Activated gamma-delta T cell treated with Interleukin-2 at 50 U/mL for 16 hours (primary cell): ENCODE measurements at places on chromosomes 12 and 14.
A peak's percentile ranks its signal among the peaks of the same experiment; 100 is the strongest.

DNA sequence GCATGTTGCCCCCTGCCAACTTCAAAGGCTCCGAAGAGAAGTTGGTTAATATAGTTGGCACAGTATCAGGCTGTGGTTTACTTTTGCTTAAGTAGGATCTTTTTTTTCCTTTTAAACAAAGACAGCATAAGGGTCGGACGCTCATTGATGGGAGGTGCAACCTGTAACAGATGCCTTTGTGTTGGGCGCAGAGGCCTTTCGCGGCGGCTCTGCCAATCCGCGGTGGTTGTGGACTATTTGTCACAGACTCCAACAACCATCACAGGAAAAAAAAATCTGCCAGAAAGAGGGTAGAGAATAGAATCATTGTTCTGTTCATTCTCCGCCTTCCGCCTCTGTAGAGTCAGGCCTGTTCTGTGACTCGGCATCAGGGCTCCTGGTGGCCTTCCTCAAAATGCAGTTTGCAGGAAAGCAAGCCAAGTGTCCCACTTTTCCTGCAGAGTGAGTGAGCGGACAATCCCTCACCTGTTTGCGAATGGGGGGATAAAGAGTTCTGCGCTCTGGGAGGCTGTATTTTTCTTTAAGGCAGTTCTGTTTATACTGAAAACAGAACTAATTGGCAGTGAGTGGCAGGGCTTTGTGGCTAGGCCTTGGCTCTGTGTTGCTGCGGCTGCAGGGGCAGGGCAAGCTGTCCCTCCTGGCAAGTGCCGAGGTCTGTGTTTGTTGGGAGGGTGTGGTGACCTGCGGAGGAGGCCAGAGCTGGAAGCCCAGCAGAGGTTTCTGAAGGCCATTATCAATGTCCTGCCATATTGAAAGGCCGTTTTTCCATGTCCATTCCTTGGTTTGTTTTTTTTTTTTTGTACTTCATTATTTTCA is 83.0 kb upstream of the PIWIL1 start:
- no peak for DNase-seq

DNA sequence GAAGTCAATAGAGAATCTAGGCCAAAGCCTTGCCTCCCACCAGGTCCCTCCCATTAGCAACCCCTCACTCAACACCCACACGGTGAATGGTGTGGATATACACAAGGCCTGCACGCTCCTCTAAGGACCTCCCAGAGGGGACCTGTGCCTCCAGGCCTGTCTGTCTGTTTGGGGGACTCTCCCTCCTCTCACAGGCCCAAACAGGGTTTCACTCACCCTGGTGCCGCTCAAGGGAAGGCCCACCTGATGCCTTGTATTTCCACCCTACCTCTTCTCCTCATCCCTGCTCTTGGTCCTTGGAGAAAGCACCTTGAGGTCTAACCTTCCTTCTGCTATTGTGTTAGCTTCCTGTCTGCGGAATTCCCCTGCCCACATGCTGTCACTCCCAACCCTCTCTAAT is 4.4 kb downstream of the SDR9C7 start:
- no peak for DNase-seq

GRCh38 chr12:116540622-116541152 is 18.5 kb upstream of the MAP1LC3B2 start:
- DNase-seq: no peak

- DNase-seq: no peak
These were observed 78.1 kb upstream of the FRMD6 start for GRCh38 chr14:51573607-51574006.

- no peak for DNase-seq
These were observed 8.6 kb upstream of the HOXC11 start for GRCh38 chr12:53964315-53964713.

- no peak for DNase-seq
These were observed 158.5 kb downstream of the CALM1 start for GRCh38 chr14:90555126-90556011.

- DNase-seq: no peak
These were observed 1.2 kb downstream of the FLRT2 start for GRCh38 chr14:85531141-85531586.

GRCh38 chr14:50318031-50318626 is 6.0 kb downstream of the DMAC2L start:
- DNase-seq: no peak

DNA sequence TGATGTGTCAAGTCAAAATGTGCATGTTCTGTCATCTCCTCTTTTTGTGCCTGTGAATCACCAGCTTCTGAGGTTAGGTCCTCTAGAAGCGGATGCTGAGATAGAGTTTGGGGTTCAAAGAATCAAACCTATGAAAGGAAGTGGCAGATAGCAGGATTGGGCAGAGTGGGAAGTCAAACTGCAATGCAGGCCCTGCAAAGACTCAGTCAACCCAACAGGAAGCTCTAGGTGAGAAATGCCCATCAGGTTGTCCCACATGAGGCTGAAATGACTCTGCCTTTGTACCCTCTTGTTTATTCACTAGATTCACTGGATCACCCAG is 4.5 kb upstream of the MIA2 start:
- peak; percentile 48 for DNase-seq

DNA sequence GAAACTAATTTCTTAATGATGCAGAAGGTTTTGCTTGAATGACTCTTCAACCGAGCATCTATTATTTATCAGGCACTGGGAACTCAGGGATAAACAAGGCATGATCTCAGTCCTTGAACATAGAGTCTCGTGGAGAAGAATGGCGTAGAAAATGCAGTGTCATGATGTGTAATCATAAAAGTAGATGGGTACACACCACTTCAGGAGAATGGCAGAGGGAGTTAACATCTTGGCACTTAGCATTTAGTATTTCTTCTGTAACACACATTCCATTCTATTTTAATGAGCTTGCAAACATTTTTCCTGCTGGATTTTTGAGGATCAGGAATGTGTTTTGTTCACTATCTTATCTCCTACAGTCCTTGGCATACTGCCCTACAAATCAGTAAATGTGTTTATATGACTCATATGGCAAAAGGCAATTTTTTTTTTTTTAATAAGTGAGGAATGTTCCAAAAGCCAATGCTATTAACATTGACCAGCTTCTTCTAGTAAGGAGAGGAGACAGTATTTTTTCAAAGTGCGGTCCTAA is 3.8 kb downstream of the TXNRD1 start:
- DNase-seq: no peak

DNA sequence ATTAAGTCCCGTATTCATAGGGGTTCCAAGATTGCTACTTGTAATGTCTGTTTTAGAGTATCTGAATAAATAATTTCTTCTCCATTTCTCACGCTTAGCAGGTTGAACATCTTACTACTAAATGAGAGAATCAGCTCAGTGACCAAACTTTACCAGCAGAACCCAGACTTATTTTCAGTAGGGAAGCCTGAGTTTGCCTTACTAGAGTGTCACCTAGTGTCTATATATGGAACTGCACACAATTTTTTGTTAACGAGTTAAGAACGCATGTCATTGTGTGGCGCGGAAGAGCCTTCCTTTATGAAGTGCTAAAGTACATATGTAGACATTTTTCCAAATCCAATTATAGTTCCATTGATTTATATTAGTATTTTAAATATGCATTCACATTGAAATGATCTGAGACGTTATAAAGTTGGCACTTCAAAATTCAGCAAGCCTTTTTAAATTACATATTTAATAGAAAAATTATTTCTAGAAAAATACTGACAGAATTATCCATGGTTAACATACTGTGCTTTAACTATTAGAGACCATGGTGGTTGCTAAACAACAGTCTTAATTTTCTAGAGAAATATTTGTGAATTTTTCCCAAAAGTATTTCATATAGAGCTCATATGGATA is 88.3 kb downstream of the RPS29 start:
- no peak for DNase-seq
